ENCODE measurements at places on chromosomes 5 and 9.

DNA sequence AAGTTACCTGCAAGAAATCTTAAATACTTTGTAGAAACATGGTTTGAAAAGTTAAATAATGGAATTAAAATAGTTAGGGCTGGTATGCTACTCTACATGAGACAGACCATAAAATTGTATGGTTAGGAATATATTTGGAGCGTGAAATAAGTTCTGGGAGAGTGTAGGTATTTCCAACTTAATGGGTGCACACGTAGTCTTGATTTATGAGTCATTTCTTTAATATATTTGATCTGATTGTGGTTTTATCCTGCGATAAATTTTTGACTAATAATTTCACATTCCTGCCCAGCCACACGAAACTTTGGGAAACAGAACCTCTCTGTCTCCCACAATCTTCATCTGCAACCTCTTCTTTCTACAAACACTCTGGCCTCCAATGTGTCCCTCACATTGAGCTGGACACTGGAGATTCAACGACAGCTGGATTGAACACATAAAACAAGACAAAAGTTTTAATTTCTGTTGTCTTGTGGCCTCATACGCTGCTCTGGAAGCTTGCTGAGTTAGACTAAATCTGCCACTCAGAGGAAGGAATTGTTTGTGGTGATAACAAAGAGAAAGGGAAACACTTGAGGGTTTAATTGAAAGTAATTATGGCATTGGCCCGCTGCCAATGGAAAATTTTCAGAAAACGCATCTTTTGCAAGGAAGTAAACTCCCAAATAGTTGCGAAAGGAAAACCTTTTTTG is 201.8 kb upstream of the ZNF608 start:
- no peak for DNase-seq

- no peak for DNase-seq
These were observed 90.2 kb upstream of the SLC24A2 start for GRCh38 chr9:19879062-19879461.

DNA sequence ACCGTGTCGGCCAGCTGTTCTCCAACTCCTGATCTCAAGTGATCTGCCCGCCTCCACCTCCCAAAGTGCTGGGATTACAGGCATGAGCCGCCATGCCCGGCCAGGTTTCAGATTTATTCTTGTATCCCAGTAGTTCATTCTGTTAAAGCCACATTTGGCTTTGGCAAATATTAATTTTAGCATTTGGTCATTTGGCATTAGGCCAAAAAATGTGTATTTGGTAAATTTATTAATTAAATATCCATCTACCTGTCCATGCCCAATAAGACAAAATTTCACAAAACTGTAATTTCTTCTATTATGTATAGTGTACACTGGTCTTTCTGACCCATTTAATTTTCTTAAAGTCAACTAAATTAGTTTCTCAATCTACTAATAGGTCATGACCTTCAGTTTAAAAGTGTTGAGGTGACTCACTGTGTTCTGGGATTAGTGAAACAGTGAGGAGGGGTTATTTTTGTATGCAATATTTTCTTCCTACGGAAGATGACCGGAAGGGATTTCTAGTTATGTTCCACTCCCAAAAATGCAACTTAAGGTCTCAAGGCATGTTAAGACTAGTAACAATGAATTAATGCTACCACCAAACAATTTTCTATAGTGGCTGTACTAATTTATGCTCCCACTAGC is 21.0 kb downstream of the OSTF1 start:
- DNase-seq = no peak

DNA sequence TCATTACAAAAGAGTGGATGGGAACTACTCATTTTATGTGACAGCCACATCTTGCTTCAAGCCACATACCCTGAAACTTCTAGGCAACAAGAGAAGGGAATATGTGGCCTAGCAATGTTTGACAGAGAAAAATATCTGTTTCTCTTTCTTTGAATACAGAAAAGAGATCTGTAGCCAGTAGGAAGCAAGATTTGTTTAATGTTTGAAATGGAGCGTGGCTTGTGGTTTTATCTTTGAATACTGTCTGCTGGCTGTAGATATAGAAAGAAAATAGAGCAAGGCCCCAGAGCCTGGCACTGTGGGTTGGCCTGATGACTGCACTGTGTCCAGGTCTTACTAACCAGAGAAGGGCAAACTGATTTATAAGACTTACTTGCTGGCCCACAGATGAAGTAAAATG is 133.8 kb downstream of the ARHGEF28 start:
- DNase-seq = no peak

DNA sequence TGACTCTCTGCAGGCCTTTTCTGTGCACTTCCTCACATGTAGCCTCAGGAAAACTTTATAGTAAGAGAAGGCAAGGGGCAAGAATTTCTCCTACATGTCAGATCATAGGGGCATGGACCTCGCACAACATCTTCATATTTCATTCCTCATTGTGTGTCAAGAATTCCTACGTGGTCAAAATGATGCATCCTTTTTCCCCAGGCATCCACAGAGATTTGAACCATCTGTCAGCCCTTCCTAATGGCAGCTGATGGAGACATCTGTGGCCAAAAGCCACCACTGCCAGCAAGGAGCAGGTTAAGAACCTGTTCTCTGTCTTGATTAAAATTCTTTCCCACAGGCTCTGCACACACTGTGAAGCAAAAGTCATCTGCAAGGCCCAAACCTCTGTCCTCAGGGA is 42.5 kb downstream of the MFAP3 start:
- DNase-seq = no peak
